ENCODE measurements at places on chromosomes 11 and 22.

DNA sequence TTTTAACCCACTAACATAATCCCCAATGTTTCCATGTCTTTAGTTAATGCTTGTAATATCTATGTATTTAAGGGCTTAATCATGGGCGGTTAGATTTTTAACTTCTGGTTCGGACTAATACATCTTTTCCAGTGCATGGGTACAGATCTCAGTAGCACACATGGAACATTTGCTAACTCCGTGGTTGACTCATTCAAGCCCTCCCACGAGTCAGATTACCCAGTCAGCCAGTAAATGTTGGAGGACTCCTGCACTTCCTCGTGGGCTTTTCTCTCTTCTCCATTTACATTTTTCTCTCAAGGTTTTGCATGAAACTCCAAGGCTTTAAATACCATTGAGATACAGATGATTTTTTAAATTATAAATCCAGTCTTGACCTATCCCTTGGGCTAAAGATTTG is 313.9 kb downstream of the ST3GAL4 start:
- DNase-seq: no peak

GRCh38 chr11:975827-976226 is 50.2 kb downstream of the AP2A2 start:
- DNase-seq: peak; percentile 78

- DNase-seq: no peak
These were observed 20.2 kb upstream of the CWF19L2 start for GRCh38 chr11:107477820-107478219.

GRCh38 chr11:67420147-67420645 is 4.7 kb downstream of the CARNS1 start:
- DNase-seq: no peak

GRCh38 chr22:21044931-21045584 is 688 bp upstream of the LRRC74B start:
- no peak for DNase-seq

DNA sequence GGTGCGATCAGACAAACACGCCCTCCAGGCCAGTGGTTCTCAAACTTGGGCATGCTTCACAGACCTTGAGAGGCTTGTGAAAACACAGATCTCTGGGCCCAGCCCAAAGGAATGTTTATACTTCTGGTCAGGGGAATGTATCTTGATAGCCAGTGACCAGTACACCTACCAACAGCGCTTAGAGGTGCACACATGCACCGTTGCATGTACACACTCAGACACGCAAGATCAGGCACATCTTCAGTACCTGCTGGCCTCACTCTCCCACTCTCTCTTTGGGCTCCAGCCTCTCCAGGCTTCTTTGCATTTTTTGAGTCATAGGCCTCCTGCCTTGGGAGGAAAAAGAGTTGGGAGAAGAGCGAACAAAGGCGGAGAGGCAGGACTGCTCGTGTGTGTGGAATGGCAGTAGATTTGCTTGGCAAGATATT is 11.7 kb upstream of the FXYD6 start:
- DNase-seq: no peak

GRCh38 chr22:47604563-47604962 is 842.1 kb downstream of the TBC1D22A start:
- DNase-seq: no peak

DNA sequence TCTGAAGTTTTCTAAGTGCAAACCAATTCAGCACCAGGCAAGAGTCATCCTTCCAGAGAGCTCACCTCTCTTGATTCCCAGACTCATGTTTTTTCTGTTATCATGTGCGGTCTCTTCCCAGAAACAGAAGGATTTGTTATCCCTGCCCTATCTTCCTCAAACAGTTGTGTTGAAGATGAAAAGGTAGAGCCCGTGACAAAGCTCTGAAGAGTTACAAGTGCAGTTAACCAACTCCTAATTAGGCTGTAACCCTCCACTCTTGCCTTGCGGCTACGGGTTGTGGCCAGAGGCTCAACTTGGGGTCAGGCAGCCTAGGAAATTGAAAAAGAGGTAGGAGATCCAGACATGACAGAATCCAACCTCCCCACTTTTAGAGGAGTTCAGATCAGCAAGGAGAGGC is 76.2 kb upstream of the CADM1 start:
- no peak for DNase-seq

GRCh38 chr22:44452531-44453420 is 45.3 kb downstream of the RTL6 start:
- no peak for DNase-seq

DNA sequence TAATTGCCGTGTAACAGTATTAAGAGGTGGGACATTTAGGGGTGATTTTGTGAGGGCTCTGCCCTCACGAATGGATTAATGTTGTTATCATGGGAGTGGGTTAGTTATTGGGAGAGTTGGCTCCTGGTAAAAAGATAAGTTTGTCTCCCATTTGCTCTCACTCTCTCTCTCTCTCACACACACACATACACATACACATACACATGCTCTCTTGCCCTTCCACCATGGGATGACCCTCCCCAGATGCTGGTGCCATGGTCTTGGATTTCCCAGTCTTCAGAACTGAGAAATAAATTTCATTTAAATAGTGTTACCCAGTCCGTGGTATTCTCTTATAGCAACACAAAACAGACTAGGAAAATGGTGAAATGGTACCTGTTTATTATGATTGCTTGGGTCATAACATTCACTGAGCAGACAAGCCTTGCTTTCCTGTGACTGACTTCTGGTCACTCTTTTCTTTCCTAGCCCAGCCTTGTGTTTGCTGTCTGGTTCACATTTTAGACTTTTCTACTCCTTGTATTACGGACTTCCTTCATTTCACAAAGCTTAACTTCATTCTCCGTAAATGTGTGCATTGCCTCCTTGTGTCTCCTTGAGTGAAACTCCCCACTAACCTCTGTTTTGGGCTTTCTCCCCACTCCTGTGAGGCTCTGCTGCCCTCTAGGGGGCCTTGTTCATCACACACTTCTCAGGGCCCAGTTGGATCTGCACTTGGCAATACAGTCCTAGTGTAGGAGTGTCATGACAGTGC is 206.5 kb upstream of the CTSC start:
- DNase-seq: peak; percentile 82

- no peak for DNase-seq
These were observed 67.0 kb downstream of the FANCF start for GRCh38 chr11:22558664-22559063.

GRCh38 chr11:14673824-14674405 is 30.3 kb downstream of the PDE3B start:
- DNase-seq: no peak

Data from A549 (cell line).